Sigmoid colon (tissue), 7 donors: ENCODE measurements at places on chromosomes 6 and 20. TPM values are rescaled to one million over a fixed set of nuclear protein-coding genes. Genes with fewer than 3 reads are reported as not detected.

DNA sequence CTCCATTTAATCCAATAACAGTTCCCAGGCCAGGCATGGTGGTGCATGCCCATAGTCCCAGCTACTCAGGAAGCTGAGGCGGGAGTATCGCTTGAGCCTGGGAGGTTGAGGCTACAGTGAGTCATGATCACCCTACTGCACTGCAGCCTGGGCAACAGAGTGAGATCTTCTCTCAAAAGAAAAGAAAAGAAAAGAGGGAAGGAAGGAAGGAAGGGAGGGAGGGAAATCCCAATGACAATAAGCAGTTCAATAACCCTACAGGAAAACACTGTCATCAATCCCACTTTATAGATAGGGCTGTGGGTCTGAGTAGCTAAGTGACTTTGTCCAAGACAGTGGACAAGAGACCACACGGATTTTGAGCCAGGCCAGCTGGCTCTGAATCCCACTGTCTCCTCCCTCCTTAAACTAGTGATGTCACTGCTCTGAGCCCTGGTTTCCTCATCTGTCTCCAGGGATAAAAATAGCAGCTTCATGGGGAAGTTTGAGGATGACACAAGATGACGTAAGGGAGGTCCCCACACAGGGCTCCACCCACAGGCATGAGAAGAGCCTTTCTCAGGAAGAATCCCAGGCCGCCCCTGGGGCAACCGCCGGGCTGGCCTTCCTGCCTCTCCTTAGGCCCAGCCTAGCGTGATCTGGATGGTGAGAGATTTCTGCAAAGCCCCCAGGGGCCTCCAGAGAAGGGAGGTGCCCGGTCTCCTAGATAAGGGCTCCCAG, 7.2 kb upstream of the TRIB3 start:
- no peak overlapping the region for H3K27ac ChIP-seq
- no peak overlapping the region for H3K4me3 ChIP-seq
- no peak for DNase-seq

GRCh38 chr6:56364827-56365339, 117.5 kb upstream of the COL21A1 start:
- DNase-seq, result no peak
- H3K27ac ChIP-seq, result no peak overlapping the region
- peaks cover 59% of the 10 kb centered on the region for H3K4me1 ChIP-seq
- no peak overlapping the region for H3K4me3 ChIP-seq
- no peaks in the 10 kb centered on the region for H3K27me3 ChIP-seq

Gene ZFP57
- total RNA-seq, result not detected

DNA sequence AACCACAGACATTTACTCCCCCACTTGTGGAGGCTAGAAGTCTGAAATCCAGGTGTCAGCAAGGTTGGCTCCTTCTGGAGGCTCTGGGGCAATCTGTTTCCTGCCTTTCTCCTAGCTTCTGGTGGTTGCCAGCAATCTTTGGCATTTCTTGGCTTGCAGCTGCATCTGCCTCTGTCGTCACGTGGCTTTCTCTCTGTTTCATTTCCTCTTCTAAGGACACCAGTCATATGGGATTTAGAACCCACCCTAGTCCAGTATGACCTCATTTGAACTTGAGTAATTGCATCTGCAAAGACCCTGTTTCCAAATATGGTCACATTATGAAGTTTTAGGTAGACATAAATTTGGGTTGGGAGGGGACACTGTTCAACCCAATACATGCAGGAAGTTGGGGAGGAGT, 56.2 kb upstream of the EPB41L1 start:
- H3K27ac ChIP-seq, result peak overlapping the region; percentile 19
- H3K36me3 ChIP-seq, result no peaks in the 10 kb centered on the region
- H3K4me3 ChIP-seq, result no peak overlapping the region
- no peak for DNase-seq

DNA sequence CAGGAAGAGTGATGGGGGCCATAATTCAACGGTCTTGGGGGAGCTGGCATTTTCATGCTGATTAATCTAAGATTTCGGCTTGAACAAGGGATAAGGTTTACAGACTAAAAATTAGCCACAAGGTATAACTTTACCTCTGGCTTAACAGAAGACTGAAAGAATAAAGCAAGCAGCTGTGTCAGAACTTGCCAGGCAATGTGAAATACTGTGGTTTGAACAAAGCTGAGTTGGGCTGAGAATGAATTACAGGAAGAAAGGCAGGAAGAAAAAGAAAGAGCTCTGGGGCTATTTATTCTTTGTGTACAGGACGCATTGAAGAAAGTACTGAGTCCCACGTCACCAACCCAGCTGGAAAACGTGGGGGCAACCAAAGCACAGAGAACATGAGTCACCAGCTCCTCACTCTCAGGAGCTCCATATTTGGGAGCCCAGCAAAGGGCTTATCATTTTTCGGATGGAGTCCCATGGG, 121.5 kb upstream of the NEDD9 start:
- no peak overlapping the region for H3K4me3 ChIP-seq
- H3K4me1 ChIP-seq, result no peaks in the 10 kb centered on the region
- no peaks in the 10 kb centered on the region for H3K36me3 ChIP-seq
- H3K27me3 ChIP-seq, result no peaks in the 10 kb centered on the region
- no peak for DNase-seq

- H3K4me3 ChIP-seq, result no peak overlapping the region
- DNase-seq, result no peak
- H3K36me3 ChIP-seq, result no peaks in the 10 kb centered on the region
- no peak overlapping the region for H3K27ac ChIP-seq
Observed at GRCh38 chr6:8282380-8282779, 153.0 kb downstream of the SLC35B3 start.

GRCh38 chr6:25832307-25832662, 433 bp upstream of the SLC17A1 start:
- H3K27ac ChIP-seq, result no peak overlapping the region
- H3K27me3 ChIP-seq, result no peaks in the 10 kb centered on the region
- H3K36me3 ChIP-seq, result no peaks in the 10 kb centered on the region
- no peak for DNase-seq

- DNase-seq, result no peak
- H3K4me3 ChIP-seq, result no peak overlapping the region
- no peaks in the 10 kb centered on the region for H3K27me3 ChIP-seq
- no peaks in the 10 kb centered on the region for H3K36me3 ChIP-seq
- H3K27ac ChIP-seq, result no peak overlapping the region
- H3K4me1 ChIP-seq, result no peaks in the 10 kb centered on the region
Observed at GRCh38 chr6:142266060-142266459, 35.7 kb upstream of the ADGRG6 start.

- H3K4me1 ChIP-seq, result no peaks in the 10 kb centered on the region
- peak overlapping the region; percentile 98 for H3K27ac ChIP-seq
- no peak overlapping the region for H3K4me3 ChIP-seq
- DNase-seq, result peak; percentile 56
- H3K27me3 ChIP-seq, result no peaks in the 10 kb centered on the region
Observed at GRCh38 chr20:57402206-57403125, 11.3 kb downstream of the RBM38 start.

Gene PPP1R16B
- 2.3 TPM for total RNA-seq

GRCh38 chr6:25485821-25486534, 166.0 kb upstream of the SCGN start:
- no peaks in the 10 kb centered on the region for H3K27me3 ChIP-seq
- H3K27ac ChIP-seq, result no peak overlapping the region
- H3K4me1 ChIP-seq, result no peaks in the 10 kb centered on the region
- peak; percentile 63 for DNase-seq
- H3K36me3 ChIP-seq, result no peaks in the 10 kb centered on the region
- H3K4me3 ChIP-seq, result no peak overlapping the region

DNA sequence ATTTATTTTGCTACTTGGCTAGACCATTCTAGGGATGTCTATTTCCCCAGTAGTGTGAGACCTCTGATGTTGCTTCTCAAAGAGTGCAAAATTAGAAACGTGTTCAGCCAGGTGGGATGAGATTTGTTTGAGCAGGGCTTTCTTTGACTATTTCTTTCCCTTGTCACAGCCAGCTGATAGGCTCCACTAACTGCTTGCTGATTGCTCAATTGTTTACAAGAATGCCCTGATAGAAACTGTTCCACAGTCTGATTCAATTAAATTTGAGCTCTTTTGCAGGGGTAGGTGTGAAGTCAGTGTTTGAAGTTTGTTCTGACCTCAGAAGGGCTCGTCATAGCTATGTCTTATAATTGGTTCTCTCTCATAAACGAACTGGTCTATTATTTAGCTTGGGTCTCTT, 220.5 kb downstream of the FNDC1 start:
- H3K4me3 ChIP-seq, result no peak overlapping the region
- no peaks in the 10 kb centered on the region for H3K27me3 ChIP-seq
- no peak overlapping the region for H3K27ac ChIP-seq
- DNase-seq, result no peak
- no peaks in the 10 kb centered on the region for H3K36me3 ChIP-seq

DNA sequence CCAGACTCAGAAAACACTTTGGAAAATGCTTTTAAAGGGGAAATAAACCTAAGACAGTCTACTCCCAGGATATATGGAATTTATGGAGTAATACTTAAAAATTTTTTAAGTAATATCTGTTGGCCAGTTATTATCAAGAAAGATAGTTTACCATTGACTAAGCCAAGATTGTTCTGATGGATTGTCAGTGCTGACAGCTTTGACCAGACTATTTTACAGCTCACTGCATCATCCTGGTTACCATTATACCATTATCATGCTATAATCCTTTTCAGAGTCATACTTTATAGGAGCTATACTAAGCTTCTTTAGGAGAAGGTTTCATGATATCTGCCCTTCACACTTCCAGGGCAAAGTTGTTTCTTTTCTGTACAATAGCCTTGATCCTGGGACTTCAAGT, 16.5 kb downstream of the GTF2H5 start:
- H3K4me3 ChIP-seq, result no peak overlapping the region
- no peak for DNase-seq
- H3K36me3 ChIP-seq, result no peaks in the 10 kb centered on the region
- no peak overlapping the region for H3K27ac ChIP-seq
- peaks cover 4% of the 10 kb centered on the region for H3K4me1 ChIP-seq

Gene PNPLA1
- total RNA-seq, result not detected

DNA sequence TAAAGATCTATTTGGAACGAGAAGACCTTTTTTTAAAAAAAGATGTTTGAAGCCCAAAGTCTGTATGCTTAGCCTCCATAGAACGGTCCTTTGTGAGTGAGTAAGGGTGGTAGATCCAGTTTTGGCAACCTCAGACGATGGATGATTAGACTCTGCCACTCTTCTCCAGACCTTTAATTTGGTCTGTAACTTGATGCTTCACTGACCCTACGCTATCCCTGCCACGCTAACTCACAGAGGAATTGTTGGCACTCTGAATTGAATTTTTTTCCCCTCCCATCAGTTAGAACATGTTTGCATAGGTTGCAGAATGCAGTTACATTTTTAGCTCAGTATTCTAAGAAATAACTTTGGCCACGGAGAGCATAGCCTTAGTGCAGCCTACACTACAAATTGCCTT, 15.8 kb upstream of the DEK start:
- no peaks in the 10 kb centered on the region for H3K36me3 ChIP-seq
- peaks cover 9% of the 10 kb centered on the region for H3K4me1 ChIP-seq
- H3K27ac ChIP-seq, result no peak overlapping the region
- H3K4me3 ChIP-seq, result no peak overlapping the region
- no peak for DNase-seq

GRCh38 chr6:14621518-14621917, 503.9 kb downstream of the CD83 start:
- no peak for DNase-seq
- no peaks in the 10 kb centered on the region for H3K36me3 ChIP-seq
- no peak overlapping the region for H3K4me3 ChIP-seq
- no peaks in the 10 kb centered on the region for H3K27me3 ChIP-seq

DNA sequence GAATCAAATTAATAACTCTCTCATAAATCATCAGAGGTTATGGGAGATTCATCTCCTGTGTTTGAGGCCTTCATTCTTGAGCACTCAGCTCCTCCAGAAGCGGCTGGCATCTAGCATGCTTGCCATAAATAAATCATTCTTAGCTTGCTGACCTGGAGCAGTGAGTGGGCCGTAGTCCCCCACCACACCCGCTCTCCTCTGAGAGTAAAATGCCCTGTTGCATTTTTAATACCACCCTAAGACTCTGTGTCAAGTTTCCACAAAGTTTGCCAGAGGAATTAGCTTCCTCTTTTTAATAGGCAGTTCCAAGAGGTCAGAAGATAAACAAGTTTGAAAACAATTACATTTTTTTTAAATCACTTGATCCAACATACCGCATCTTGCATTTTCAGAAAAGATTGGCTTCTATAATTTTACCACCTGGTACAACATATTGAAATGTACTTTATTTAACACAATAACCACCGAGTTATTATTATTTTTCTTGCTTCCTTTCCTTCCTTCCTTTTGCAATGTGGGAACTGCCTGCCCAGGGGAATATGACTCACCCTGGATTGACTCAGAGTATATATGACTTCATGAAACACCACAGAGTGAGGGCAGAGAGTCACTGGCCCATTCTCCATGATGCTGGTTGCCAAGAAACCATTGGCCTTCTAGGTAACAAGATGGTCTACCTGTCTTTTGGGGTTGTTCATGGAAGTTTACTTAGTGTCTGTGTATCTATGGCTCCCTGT, 29.4 kb upstream of the CLIC5 start:
- H3K27ac ChIP-seq, result peak overlapping the region; percentile 15
- H3K36me3 ChIP-seq, result no peaks in the 10 kb centered on the region
- H3K27me3 ChIP-seq, result no peaks in the 10 kb centered on the region

Gene DEFB115
- total RNA-seq, result not detected

GRCh38 chr20:21508230-21509078, 5.4 kb downstream of the NKX2-2 start:
- no peaks in the 10 kb centered on the region for H3K4me1 ChIP-seq
- no peaks in the 10 kb centered on the region for H3K36me3 ChIP-seq
- H3K27me3 ChIP-seq, result peaks cover 94% of the 10 kb centered on the region
- H3K4me3 ChIP-seq, result no peak overlapping the region

DNA sequence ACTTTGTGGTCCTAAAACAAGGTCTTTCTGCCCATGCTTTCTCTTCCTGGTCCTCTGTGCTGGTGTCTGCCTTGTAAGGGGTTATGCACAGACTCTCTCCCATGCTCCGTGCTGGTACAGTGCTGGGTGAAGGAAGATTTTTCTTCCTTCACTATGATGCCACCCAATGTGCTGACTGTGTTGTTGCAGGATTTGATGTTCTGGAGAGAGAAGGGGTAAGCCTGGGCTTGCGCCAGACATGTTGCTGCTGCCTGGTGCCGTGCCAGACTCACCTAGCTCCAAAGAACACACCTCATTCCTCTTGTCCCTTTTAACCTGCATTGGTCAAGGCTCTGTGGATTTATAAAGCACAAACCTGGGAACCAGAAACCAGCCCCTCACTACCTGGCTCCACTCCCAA, 28.4 kb upstream of the ARMH2 start:
- no peaks in the 10 kb centered on the region for H3K4me1 ChIP-seq
- H3K4me3 ChIP-seq, result no peak overlapping the region
- no peak overlapping the region for H3K27ac ChIP-seq
- H3K36me3 ChIP-seq, result peaks cover 3% of the 10 kb centered on the region
- DNase-seq, result no peak

- H3K4me1 ChIP-seq, result peaks cover 6% of the 10 kb centered on the region
- H3K27ac ChIP-seq, result no peak overlapping the region
- no peaks in the 10 kb centered on the region for H3K27me3 ChIP-seq
- H3K4me3 ChIP-seq, result no peak overlapping the region
Observed at GRCh38 chr6:92538275-92538674, 881.1 kb downstream of the EPHA7 start.

Gene SNAP25
- 9.4 TPM for total RNA-seq

GRCh38 chr6:134902936-134903335, 47.0 kb downstream of the ALDH8A1 start:
- DNase-seq, result no peak
- peak overlapping the region; percentile 57 for H3K27ac ChIP-seq
- no peaks in the 10 kb centered on the region for H3K4me1 ChIP-seq
- no peak overlapping the region for H3K4me3 ChIP-seq
